ENCODE measurements at places on chromosomes 12 and 14.
A peak's percentile ranks its signal among the peaks of the same experiment; 100 is the strongest.

DNA sequence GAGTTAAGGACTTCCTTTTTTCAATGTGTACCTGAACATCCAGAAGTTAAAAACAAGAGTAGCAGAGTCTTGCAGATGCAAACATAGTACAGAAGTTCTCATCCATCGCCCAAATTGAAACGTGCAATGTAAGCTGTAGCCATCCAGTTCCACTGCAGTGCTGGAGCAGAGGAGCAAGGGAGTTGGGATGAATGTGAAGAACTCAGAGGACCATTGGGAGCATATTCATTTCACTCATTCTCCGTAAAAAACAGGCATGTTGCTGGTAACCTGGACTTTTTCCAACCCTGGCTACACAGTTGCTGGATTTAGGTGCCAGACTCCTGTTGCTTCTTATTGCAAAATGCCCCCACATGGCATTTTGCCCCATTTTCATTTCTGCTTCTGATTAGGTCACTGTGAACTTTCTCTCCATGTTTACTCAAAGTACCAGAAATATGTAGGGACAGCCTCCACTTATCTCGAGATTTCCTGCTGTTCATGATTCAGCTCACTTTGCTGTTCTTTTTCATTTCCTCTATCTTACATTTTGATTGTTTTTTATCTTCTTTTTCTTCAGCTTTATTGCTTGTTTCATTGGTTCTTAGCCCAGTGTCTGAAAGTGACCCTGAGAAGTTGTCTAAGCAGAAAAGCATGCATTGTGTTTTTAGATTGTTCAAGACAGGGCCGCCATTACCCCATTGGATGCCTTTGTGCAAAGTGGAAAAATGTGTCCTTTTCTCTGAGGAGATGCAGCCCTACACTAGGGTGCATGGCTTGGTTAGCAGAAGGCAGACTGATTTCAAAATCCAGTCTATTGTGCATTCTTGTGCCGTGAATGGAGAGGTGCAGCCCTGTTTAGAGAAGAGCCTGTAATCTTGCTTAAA is 109.0 kb upstream of the AMIGO2 start:
- DNase-seq: peak; percentile 50

DNA sequence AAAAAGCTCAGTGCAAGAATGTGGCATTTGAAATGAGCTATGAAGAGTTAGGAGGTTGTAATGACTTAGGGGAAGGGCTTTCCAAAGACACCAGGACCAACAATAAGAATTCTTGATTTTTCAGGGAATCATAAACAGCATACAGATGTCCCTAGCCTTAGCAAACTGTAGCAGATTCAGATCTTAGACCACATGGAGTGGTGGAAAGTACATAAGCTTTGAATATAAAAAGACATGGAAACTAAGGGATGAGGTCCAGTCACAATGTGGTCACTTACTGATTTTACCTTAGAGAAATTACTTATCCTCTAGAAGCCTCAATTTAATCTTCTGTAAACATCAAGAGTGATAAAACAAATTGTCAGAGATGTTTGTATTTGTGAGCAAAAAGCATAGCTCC is 186.6 kb downstream of the DUSP6 start:
- DNase-seq: no peak

DNA sequence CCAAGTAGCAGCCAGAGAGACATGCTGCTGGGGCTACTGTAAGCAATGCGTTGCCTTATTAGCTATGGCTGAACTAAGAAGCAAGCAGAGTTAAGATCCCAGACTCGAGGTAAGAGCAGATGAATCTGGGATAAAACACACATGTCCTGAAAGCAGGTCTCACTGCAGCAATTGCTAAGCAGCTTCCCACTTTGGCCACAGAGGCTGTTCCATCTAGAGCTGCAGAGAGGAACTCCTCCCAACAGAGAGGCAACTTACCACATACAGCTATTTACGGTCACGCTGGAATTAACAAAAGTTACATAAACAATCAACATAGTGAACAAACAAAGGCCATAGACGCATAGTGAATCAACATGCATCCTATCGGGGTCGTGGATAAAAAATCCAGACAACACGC is 90.2 kb downstream of the KSR2 start:
- no peak for DNase-seq

- no peak for DNase-seq
Measured at GRCh38 chr12:57460468-57460784, 841 bp downstream of the GLI1 start.

DNA sequence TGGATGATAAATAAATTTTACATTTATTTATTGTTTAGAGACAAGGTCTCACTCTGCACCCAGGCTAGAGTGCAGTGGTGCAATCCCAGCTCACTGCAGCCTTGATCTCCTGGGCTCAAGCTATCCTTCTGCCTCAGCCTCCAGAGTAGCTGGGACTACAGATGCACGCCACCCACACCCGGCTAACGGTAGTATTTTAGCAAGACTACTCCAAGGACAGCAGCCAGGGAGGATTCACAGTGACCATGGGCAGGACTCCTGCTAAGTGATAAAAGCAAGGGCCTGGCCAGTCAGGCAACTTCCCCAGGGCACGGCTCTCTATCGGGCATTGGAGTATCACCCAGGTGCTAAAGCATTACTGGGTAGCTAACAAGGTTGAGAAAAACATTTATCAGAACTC is 55.4 kb downstream of the ARL6IP4 start:
- no peak for DNase-seq

All from GM04503 (cell line).